ENCODE measurements at places on chromosomes 13 and 19.

- DNase-seq, result no peak
Observed at GRCh38 chr13:92379371-92379770, 847.2 kb upstream of the GPC6 start.

DNA sequence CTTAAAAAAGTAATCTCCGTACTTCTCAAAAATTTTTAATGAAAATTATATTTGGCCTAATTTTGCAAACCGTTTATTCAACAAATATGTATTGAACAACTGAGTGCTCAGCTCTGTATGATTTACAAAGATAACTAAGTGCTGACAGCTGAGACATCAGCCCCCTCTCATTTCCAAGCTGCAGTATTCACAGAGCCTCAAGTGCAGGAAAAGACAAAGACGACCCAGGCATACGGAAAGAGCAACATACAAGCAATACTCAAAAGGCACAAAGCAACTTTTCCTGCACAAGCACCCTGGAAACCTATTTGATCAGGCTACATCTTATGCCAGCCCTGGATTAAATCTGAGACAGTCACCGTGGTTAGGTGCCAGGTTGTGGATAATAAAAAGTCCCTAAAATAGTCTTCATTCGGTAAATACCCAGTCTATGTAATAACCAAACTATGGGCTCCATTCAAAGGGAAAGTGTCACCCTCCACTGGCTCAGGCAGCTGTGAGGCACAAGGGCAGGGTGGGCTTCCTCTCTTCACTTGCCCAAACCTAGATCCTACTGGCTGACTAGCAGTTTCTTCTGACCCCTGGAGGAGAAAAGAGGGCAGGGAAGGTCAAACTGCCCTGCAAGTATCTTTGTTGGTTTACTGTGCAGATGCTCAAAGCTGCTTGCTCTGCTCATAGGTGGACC is 65.5 kb downstream of the TBC1D4 start:
- DNase-seq, result no peak

DNA sequence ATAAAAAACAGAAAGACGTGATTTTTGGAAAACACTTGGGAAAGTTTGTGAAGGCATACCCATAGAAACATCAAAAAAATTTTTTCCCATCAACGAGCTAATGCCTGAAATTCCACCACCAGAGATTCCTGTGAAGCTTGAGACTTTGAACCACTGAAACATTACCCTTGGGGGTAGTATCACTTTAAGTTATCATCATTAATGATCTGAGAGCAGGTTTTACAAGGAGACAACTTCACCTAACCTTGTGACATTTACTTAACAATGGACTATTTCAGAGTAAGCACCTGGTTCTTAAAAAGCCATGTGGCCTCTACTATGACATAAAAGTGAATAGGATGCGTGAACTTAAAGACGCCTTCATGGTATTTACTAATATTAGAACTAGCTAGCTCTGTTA is 51.9 kb downstream of the DOCK9 start:
- DNase-seq, result no peak

- no peak for DNase-seq
Observed at GRCh38 chr13:112674412-112675365, 15.1 kb upstream of the ATP11A start.

DNA sequence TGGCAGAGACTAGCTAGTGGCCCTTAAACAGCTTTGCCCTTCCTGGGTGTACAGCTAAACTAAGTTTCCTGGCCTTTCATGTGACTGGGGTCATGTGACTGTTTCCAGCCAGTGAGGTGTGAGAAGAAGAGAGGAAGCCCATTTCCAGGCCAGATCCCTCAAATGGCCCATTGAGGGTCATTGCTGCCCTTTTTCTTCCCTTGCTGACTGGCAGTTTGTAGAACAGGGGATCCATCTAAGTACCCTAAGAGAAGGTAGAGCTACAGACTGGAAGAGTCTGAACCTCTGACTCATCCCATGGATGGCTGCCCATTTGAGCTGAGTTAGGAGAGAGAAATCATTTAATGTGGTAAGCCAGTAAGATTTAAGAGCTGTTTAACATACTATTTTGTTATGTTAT is 2.8 kb downstream of the SWSAP1 start:
- DNase-seq, result no peak

DNA sequence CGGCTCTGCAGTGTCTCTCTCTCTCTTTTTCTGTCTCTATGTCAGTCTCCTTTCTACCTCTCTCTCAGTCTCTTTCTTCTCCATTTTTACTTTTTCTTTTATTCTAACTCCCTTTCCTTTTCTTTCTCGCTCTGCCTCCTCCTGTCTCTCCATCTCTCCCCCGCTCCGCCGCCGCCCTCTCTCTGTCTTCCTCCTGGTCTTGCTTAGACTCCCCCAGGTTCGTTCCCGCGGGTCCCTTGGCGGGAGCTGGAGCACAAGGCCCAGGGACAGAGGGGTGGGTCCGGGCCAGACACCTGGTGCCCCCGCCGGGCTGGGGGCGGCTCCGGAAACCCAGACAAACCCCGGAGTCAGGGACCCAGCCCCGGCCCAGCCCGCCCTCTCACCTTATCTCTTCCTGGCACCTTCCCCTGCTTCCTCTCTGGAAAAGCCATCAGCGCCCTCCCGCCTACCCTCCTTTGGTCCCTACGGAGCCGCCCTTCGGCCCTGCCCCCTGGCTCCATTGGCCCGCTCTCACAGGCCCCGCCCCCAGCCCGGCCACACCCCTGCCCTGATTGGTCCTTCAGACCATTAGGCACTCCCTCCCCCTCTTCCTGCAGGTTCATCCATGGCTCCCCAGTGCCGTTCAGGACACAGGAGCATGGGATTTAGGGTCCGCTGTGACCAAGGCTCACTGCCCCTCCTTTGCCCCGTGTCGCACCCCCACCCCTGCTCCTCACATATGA is 15.4 kb upstream of the NOP53 start:
- DNase-seq, result no peak

- no peak for DNase-seq
Observed at GRCh38 chr19:39843919-39844793, 2.0 kb downstream of the FBL start.

DNA sequence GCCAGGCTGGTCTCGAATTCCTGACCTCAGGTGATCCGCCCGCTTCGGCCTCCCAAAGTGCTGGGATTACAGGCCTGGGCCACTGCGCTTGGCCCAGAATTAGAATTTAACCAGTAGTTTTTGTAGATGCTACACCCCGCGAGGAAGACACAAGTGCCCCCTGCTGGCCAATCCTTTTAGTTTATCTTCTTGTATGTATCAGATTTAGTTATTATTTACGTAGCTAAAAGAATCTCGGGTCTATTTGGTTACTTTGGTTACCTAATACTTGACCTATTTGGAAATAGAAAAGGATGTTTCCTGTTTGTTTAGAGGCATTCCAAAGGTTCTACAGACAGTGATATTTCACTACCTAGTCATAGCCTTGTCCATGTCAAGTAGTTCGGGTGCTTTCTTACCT is 22.0 kb downstream of the MUC16 start:
- DNase-seq, result no peak

DNA sequence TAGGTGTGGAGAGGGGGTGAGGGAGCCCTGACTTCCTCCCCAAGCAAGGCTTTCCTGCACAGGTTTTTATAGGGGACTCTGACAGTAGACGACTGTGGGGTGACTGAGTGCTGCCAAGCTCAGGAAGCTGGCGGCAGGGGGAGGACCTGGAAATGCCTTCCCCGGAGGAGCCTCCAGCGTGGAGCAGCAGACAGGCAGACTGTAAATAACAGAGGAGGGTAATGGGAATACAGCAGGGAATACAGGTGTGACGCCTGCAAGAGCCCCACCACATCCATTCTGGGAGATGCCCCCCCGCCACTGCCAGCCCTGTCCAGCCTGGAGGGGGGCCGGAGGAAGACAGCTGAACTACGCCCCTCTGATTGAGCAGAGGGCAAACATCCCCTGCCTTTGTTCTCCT is 190.4 kb downstream of the UQCRFS1 start:
- no peak for DNase-seq

DNA sequence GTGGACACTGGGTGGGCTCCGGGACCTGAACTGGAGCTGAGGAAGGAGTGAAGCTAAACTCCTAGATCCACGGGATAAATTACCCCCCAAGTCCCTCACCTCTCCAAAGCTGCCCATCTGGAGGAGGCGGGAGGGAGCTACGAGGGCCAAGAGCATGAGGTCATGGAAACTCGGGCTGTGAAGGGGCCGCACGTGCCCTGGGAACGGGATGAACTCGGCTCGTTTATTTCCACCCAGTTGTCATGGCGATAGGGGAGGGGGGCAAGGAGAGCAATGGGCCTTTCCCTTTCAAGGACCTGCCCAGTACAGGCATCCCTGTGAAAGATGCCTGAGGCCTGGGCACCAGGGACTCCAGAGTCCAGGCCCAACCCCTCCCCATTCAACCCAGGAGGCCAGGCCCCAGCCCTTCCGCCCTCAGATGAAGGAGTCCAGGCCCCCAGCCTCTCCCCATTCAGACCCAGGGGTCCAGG is 3.8 kb downstream of the PPP1R12C start:
- no peak for DNase-seq

- DNase-seq, result no peak
Observed at GRCh38 chr13:51614350-51614786, 30.1 kb downstream of the WDFY2 start.

DNA sequence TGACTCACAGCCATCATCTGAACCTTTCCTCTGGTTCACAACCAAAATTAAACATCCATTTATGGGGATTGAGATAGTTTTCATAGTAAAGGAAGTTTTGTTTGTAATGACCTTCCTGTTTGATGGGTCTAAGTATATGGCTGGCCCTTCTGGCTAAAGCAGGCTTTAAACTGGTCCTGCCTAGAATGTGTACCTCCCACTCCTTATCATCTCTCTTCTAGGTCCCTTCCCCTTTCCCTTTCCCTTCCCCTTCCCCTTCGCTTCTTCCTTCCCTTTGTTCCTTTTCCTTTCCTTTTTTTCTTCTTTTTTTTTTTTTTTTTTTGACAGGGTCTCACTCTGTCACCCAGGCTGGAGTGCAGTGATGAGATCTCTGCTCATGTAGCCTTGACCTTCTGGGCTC is 35.6 kb downstream of the BBC3 start:
- DNase-seq, result no peak

DNA sequence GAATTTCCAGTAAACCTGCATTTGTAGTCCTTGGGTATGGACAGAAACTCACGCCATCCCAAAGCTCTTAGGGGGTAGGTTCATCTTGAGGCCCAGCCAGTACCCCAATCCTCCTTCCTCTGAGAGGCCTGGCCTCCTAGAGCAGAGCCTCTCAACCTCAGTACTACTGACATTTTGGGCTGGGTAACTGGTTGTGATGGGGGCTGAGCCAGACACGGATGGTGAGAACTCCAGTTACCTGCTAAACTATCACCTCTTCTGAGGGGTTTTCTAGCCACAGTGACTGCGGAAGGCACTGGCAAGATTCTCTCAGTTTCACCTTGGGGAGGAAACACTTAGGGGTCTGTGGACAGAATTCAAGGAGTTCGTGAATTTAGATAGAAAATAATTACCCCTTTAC is 156.2 kb downstream of the CACNA1A start:
- DNase-seq, result no peak

DNA sequence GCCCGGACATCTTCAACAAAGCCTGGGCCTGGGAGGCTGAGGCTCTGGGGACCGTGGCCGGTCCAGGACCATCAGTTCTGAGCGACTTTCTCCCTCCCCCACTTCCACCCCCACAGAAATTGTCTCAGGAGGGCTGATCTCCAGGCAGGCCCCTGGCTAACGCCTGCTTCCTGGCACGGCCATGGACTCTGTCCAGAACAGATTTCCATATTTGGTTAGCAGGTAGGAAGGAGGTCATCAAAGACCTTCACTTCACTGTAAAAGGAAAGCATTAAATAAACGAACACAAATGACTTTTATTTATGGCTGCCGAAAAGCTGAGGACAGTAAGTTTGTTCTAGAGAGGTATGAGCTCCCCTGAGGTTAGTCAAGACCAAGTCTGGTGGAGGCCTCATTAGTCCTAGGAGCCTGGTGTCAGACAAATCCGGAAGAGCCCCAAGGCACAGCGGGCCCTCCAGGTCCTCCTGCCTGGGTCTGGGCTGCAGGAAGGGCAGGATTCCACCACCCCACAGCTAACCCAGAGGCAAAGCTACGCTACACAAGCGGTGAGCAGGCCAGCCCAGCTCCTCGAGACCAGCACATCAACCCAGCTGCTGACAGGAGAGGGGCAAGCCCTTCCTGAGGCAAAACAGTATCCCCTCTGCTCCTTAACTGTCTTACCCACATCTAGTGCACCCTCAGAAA is 4.6 kb upstream of the PLPP2 start:
- DNase-seq, result no peak

DNA sequence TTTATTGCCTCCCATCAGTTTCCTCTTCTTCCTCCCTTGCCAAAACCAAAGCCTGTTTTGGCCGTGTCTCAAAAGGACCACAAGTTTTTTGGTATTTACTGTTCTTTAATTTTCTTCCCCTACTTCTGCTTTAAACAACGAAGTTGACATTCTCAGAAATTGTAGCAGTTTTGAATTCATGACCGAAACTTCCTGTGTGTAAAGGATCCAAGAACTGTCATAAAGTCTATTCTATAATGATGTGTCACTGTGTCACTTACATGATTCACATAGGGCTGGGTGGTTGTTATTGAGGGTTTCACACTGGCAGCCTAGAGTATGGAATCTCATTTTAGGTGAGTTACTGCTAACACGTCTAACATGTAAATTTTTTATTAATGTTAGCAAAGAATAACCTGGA is 741.0 kb upstream of the KLHL1 start:
- DNase-seq, result no peak

DNA sequence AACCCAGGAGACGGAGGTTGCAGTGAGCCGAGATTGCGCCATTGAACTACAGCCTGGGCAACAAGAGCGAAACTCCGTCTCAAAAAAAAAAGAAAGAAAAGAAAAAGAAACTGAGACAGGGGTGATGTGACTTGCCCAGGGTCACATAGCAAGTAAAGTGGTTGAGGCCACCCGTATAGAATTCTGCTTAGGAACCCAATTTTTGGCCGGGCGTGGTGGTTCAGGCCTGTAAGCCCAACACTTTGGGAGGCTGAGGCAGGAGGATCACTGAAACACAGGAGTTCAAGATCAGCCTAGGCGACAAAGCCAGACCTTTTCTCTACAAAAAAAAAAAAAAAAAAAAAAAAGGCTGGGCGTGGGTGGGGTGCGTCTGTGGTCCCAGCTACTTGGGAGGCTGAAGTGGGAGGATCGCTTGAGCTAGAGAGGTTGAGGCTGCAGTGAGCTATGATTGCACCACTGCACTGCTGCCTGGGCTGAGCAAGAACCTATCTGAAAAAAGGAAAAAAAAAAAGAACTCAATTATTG is 1.3 kb downstream of the SNRPA start:
- no peak for DNase-seq

DNA sequence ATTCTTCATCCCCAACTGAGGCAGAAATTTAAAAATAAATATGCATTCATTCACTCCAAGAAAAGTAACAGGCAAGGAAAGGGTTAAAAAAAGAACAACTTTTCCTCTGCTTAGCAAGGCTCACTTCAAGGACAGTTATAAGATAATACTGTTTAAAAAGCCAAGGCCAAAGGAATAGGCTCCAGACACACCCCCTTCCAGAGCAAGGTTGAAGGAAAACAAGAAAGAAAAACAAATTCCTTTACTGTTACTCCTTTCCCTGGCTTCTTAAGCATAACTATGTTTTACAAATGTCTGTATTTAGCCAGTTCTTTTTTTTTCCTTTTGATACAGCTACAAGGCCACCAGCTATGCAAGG is 8.5 kb downstream of the SIGLEC11 start:
- no peak for DNase-seq
